Myometrial cell (primary cell): ENCODE measurements at places on chromosomes 5 and 9. TPM values are rescaled to one million over a fixed set of nuclear protein-coding genes. Genes with fewer than 3 reads are reported as not detected.

TMEM252 gene
- total RNA-seq, result not detected in 2 replicates

SMIM33 gene
- not detected in 2 replicates for total RNA-seq

PTGER4 gene
- 21.0 and 25.5 TPM in 2 replicates for total RNA-seq

AIF1L gene
- not detected in 2 replicates for total RNA-seq

DMRT3 gene
- not detected in 2 replicates for total RNA-seq

MLANA gene
- total RNA-seq, result not detected in 2 replicates

SLC46A2 gene
- not detected in 2 replicates for total RNA-seq

PCDHA4 gene
- 0.35 TPM in 1 of 2 replicates, not detected in the other for total RNA-seq

CTXN3 gene
- total RNA-seq, result not detected in 2 replicates

PDE6A gene
- total RNA-seq, result not detected in 2 replicates

PDE8B gene
- not detected in 2 replicates for total RNA-seq

FNIP1 gene
- 16.4 and 23.9 TPM in 2 replicates for total RNA-seq

SLC36A2 gene
- total RNA-seq, result not detected in 2 replicates

C9orf153 gene
- total RNA-seq, result not detected in 2 replicates

PCDHA8 gene
- not detected in 2 replicates for total RNA-seq
